ENCODE measurements at places on chromosomes 7 and 10.

GRCh38 chr7:143392875-143393266 is 11.7 kb downstream of the ZYX start:
- no peak for DNase-seq

GRCh38 chr7:13850185-13850752 is 139.2 kb downstream of the ETV1 start:
- DNase-seq: peak; percentile 15

- no peak for DNase-seq
Measured at GRCh38 chr7:128322040-128322643, 21.6 kb downstream of the RBM28 start.

- no peak for DNase-seq
Measured at GRCh38 chr7:30674876-30675275, 7.4 kb downstream of the CRHR2 start.

DNA sequence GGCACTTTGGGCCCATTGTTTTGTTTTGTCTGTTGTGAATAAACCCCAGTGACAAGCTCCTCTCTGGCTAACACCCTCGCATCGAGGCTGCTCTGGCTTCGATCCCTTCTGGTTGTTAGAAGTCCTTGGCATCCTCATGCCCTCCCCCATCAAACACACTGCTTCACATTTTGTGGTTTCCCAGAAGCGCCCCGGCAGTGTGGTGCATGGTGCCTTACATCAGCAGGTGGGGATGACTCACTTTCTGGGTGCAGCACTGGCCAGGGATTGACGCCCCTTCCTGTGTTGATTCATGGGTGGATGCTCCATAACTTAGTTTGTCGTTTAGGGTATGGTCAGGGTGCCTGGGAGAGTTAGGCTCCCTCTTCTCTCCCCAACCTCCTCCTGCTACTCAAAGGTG is 51.4 kb downstream of the PLPP4 start:
- DNase-seq: no peak

DNA sequence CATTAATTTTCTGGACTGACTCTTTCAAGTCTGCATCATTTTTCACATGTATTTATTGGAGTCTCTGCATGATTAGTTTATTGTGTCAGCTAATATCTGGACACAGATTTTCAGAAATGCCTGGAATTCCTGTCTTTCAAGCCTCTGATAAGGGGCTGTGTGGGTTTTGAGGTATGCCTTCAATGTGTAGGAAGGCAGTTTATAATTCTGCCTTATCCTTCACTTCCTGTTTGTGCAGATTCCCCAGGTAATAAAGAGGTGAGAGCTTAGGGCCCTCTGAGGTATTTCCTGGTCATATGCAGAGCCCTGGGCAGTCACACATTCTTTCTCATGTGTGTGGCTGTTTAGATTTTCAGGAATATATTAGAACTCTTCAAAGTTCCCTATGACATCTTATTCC is 79.4 kb upstream of the PRKCQ start:
- no peak for DNase-seq

- DNase-seq: no peak
Measured at GRCh38 chr7:78777829-78778228, 675.6 kb downstream of the MAGI2 start.

DNA sequence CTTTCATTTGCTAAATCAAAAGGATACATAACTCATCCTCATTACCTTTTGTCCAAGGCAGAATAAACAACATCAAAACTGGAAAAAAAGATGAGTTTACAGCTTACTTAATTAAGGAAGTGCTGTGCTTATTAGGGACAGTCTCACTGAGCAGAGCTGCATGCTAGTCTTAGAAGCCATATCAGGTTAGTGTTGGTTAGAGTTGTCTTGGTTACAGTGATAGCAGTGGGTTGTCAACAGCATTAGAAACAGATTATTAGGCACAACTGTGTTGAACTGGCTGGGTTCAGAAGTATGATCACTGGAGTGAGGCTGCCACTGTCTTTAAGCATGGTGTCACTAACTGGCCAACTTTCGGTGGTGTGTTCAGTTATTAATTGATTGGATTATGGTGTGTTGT is 503.9 kb upstream of the IGFBP3 start:
- DNase-seq: no peak

DNA sequence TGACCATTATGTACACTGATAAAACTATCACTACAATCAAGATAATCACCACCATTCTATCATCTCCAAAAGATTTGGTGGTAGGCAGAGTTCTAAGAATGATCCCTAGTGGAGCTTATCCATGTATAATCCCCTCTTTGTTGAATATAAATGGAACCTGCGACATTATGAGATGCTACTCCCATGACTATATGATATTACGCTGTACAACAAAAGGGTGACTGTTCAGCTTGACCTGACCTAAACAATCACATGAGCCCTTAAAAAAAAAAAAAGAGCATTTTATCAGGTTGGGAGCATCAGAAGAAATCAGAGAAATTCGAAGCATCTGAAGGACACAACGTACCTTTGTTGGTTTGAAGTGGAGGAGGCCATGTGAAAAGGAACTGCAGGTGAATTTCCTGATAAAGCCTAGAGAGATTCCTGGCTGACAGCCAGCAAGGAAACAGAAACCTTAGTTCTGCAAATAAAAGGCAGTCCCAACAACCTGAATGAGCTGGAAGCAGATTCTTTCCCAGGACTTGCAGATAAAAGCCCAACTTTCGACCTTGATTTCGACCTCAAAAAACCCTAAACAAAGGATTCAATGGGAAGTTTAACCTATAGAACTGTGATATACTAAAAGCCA is 270.7 kb downstream of the ADRA2A start:
- no peak for DNase-seq

DNA sequence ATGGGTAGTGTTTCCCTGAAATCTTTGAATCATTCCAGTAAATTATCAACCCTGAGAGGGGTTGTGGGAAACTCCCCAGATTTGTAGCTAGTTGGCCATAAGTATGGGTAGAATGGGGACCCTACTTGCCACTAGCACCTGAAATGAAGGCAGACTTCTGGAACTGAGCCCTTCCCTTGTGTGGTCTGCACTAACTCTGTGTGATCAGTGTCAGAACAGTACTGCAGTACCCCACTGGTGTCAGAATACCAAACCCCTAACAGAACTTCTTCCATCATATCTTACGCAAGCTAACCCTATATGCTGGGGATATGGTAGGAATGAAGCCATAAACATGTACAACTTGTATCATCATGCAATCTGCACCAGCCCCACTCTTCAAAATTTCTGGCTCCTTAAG is 50.8 kb downstream of the ABI1 start:
- no peak for DNase-seq

- no peak for DNase-seq
Measured at GRCh38 chr7:50567715-50568261, 2.6 kb upstream of the DDC start.

DNA sequence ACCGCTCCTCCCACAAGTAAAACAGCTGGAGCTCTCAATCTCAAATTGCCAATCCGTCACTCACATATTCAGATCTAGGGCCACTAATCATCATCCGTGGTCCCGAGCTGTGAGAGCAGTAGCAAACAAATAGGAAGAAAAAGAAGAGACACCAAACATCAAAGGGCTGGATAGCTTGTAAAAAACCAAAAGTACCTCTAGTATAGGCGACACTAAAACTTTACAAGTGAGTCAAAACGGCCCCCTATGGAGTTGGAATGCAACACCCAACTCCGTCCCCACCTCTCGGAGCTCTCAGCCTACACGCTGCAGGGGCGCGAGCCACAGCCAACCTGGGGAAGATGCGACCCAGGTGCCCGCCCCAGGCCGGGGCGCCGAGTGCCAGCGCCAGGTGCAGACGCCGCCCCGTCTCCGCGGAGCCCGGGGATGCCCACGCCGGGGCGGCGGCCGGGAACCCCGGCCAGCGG is 581 bp downstream of the FAM3C start:
- DNase-seq: peak; percentile 36

DNA sequence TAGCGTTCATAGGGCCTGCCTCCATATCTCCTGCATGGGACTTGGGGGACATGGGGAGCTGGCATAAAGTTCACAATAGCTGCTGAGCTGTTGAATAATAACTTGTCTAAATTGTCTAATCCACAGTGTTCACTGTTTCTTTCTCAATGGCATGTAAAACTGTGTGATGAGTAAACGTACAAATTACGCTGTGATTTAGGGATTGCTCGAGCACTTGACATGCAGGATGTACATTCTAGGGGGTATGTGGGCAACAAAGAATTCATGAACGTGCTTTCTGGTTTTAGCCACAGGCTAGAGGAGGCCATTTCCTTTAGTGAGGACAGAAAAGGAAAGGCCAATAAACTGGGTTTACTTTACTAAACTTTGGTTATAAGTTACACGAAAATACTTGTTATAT is 534.2 kb upstream of the ZWINT start:
- no peak for DNase-seq

DNA sequence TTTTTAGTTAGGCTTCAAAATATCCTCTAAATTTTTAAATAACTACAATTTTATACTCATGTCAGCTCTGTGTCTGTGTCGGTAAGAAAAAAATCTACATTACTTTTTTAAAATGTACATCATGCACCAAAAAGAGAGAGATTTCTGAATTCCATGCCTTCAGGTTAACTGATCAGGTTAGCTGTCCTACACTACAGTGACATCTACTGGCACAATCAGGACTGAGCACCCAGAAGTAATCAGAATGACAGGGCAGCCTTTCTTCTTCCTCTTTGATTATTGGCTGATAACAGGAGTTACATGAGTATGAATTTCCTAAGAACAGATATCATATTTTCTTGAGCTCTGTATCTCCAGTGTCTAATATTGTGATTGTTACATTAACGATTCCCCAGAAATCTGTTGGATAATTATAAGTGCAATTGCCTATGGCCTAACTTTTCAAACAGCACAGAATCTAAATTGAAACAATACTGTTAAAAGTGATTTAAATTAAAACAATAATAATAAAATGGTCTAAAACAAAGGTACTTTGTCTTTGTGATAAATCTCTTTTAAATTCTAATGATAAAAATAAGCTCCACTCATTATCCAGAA is 41.8 kb upstream of the HYCC1 start:
- peak; percentile 45 for DNase-seq

DNA sequence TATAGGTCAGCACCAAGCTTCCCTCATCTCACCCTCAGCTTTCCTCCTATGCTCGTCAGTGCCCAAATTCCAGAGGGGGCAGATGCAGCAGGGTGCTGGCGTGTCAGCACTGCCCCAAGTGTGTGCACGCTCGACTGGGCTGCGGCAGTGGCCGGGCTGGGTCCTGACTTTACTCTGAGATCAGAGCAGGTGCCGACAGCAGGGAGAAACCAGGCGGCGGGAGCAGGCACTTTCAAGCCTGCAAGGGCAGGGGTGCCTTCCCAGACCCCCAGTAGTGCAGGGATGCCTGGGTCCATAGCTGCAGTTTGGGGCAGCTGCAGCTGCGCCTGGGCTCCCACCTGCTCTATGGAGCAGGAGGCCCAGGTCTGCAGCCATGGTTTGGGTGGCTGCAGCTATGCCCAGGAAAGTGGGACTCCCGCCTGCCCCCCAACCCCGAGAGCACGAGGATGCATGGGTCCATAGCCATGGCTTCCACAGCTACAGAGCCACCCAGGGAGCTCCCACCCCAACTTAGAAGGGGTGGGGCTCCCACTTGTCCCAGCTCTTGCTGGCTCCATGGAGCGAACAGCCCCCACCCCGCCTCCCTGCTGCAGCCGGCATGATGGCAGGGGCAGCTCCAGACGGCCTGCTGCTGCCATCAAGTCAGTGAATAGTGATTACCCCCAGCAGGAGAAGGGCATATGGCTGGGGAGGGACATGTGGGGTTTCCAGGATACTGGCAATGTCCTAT is 199.2 kb upstream of the KMT2E start:
- DNase-seq: no peak

DNA sequence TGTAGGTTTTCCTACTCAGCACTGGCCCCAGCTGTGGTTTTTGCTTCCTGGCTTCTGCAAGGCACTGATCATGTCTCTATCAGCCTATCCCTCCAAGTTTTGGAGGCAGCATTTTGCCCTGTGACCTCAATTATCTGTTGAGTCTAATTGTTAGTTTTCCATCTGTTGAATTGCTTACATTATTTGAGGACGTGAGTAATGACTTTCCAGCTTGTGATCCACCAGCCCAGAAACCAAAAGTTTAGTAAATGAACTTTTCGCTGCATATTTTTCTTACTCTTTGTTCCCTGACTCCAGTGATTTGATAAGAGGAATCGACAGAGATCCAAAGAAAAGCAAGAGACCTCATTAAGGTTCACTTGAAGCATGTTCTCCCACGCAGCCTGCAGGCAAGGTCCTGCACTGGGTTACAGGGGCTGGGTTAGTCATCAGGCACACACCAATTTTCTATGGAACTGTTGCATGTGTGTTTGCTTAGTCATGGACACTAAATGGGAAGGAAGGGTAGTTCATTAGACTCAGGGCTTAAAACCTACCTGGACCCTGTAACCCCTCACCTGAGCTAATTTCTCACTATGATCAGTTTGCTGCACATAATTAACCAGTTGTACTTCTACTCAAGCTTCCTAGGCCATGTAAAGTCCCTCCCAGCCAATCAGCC is 57.2 kb downstream of the AKR1E2 start:
- no peak for DNase-seq

- no peak for DNase-seq
Measured at GRCh38 chr10:46306516-46307184, 19.9 kb downstream of the ANTXRL start.

DNA sequence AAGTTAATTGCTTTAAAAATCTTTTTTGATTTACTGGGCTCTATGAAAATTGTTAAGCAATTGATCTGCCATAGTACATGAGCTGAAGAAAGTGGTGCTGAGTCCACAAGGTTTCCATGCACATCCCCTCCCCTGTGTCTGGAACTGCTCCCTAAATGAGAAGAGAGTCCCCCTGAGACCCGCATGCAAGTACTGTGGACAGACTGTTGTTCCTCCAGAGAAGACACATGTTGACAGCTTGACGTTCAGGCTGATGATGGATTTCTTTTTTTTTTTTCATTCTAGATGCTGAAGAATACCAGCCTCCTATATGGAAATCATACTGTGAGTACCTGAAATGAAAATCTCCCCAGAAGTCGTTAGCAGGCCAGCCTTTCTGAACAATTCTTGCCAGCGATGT is 159.8 kb downstream of the CHN2 start:
- no peak for DNase-seq

- no peak for DNase-seq
Measured at GRCh38 chr10:128865436-128866195, 601.4 kb upstream of the MGMT start.

DNA sequence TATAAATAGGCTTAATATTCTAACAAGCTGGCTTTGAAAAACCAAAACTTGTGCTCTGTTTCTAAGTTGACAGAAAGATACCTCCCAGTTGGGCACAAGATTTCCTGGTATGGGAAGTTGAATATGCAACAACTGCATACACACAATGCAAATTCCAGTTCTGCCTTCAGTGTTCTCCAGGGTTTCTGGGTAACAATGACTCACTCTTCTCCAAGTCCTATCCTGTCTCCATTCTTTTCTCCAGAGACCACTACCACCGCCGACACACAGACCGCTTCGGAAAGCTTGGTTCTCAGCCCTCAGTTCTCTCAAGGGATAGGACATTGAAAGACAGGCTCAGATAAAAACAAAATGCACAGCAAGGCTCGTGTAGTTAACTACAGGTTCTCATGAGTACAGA is 12.2 kb downstream of the PDE1C start:
- no peak for DNase-seq

GRCh38 chr10:17624996-17625395 is 7.8 kb upstream of the HACD1 start:
- DNase-seq: no peak

- no peak for DNase-seq
Measured at GRCh38 chr10:64508029-64508661, 986.9 kb downstream of the REEP3 start.

Measured in stimulated activated CD4-positive, alpha-beta T cell treated with anti-CD3 and anti-CD28 coated beads, Interleukin-1b, Interleukin-23, amount 100 ng/mL, for 4 hours (primary cell).